ENCODE measurements at places on chromosomes 3 and 15.

- DNase-seq = no peak
Measured at GRCh38 chr3:36823806-36824205, 59.5 kb upstream of the DCLK3 start.

- DNase-seq = no peak
Measured at GRCh38 chr15:77517579-77517978, 96.9 kb downstream of the HMG20A start.

GRCh38 chr3:189635339-189635738 lies 4.2 kb downstream of the TP63 start:
- DNase-seq = no peak

DNA sequence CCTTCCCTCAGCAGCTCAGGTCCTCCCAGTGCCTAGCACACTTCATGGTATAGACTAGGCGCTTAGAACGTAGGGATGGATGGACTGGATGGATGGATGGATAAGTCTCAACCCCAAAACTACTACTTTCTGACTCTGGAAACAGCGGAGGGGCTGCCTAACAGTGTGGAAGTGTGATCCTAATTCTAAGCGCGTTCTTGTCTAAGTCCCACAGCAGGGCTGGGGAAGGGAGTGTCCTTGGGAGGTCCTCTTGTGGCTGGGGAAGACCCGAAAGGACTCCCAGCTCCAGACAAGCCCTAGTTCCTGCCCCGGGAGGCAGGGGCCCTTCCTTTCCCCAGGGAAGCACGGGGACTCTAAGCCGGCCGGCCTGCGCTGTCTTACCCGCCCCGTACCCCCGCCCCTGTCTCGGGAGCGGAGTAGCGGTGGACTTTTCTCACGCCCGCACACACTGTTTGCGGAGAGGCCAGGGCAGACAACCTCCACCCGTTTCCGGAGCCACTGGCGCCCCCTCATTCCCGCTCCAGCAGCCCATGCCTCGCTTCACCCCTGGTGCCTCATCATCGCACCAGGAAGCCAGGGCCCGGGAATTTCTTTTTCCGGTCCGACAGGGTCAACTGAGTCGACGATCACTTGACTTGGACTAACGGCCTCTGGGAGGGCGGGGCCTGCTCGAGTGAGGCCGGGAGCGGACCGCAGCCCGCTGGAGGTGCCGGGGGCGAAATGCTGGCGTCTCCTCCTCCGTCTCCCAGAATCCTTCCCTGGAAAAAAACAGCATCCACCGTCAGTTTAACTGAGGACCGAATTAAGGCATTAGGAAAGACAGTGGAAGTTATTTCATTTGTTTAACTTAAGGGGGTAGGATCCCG lies 133.3 kb downstream of the TBC1D2B start:
- DNase-seq = no peak

DNA sequence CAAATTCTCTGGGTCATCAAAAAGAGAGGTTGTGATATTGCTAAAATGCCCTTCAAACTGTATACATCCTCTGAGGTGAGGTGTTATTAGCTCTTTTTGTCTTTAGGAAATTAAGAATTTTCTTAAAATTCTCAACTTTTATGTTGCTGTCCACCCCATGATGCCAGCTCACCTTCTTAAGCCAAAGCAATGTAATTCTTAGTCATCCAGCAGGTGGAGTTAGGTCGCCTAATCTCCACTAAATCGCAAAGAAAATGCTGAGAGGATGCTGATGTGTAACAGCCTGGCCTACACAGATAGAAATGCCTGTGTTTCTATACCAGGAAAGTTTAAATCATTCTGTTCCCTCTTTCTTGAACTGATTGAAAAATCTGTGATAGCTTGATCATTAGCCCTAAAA lies 770.2 kb upstream of the ALCAM start:
- DNase-seq = no peak

- DNase-seq = no peak
Measured at GRCh38 chr3:11140030-11140712, 14.1 kb upstream of the HRH1 start.

GRCh38 chr3:170027233-170028102 lies 10.3 kb upstream of the GPR160 start:
- no peak for DNase-seq

DNA sequence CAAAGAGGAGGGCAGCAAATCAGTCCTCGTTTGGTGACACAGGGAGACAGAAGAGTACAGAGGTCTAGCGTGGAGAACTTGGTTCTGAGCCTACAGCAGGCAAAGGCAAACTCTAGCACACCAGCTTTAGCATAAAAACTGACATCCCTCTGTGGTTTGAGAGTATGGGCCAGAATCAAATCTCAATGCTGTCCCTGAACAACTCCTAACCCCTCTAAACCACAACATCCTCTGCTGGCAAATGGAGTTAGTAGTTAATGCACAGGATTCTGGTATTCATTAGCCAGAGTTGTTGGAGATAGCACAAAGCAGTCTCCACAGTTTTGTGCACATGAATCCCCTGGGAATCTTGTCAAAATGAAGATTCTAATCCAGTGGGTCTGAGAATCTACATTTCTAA lies 315.8 kb downstream of the NTRK3 start:
- no peak for DNase-seq

- DNase-seq = no peak
Measured at GRCh38 chr3:3806856-3807255, 7.6 kb downstream of the LRRN1 start.

DNA sequence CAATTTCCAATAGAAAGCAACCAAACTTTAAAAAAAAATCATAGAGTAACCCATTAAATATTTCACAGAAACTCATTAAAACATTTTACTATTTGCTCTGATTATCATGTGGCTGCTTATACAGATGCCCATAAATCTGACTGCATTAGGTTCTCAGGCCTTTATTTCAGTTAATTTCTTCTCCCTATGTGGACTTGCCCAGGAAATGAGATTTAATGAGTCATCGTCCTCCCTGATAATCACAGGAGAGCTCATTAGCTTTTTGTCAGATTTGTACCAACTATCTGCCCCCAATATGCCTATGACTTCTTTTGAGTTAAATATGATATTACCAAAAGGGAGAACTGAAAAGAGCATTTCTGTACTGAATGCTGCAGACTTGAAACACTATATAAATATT lies 168.0 kb downstream of the FOXB1 start:
- DNase-seq = no peak

- no peak for DNase-seq
Measured at GRCh38 chr15:75733761-75734651, 21.4 kb upstream of the CSPG4 start.

GRCh38 chr3:46489875-46490274 lies 7.9 kb upstream of the RTP3 start:
- DNase-seq = no peak

- DNase-seq = no peak
Measured at GRCh38 chr15:68411343-68411675, 20.7 kb downstream of the ITGA11 start.

DNA sequence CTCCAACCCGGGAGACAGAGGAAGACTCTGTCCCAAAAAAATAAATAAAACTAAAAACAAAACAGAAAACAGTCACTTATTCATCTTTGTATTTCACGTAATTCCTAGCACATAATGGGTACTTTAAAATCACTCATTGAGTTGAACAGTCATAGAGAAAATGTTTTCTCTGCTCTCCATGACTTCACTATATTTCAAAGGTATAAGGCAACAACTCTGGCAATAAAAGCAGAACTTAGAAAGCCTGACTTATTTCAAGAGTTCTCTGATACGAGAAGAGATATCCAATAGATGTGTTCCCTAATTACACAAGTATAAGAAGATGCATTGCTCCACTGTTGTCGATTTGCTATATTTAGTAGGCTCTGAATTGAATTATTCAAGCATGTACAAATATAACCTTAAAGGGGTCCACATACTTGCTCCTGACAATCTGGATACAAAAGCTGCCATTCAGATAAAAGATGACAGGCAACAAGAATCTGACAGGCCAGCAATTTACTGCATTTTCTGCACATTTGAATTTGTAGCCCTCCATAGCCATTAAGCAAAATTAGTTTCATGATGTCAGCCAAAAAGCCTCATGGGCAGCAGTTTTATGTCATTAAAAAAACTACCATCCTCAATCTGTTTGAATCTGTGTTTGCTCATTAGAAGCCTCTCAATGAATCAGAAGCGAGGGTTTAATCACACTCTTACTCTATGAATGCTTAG lies 47.9 kb downstream of the PEAK1 start:
- DNase-seq = no peak

- DNase-seq = no peak
Measured at GRCh38 chr15:93983526-93983925, 247.8 kb upstream of the MCTP2 start.

DNA sequence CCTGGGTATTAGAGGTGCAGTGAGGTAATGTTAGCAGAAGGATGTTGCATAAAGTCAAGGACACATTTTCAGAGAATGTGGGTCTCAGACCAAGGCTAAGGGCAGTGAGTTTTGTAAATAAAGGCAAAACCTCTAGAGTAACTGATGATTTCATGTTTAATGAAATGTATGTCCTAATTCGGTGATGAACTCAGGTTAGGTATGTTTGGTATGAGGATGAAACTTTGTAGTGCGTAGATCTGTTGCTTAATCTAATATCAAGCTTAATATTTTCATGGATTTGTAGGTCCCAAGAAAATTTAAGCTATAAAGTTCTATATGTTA lies 3.6 kb downstream of the USP50 start:
- DNase-seq = no peak

DNA sequence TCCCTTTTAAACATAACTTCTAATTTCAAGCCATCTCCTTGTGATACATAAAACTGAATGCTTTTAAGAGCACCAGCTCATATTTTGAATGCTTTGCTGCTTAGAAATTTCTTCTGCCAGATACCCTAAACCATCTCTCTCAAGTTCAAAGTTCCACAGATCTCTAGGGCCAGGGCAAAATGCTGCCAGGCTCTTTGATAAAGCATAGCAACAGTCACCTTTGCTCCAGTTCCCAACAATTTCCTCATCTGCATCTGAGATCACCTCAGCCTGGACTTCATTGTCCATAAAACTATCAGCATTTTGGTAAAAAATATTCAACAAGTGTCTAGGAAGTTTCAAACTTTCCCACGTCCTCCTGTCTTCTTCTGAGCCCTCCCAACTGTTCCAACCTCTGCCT lies 17.5 kb downstream of the OSTN start:
- no peak for DNase-seq

GRCh38 chr3:45608885-45609284 lies 14.3 kb downstream of the LIMD1 start:
- no peak for DNase-seq

GRCh38 chr3:72515941-72516340 lies 332.3 kb downstream of the SHQ1 start:
- DNase-seq = no peak

DNA sequence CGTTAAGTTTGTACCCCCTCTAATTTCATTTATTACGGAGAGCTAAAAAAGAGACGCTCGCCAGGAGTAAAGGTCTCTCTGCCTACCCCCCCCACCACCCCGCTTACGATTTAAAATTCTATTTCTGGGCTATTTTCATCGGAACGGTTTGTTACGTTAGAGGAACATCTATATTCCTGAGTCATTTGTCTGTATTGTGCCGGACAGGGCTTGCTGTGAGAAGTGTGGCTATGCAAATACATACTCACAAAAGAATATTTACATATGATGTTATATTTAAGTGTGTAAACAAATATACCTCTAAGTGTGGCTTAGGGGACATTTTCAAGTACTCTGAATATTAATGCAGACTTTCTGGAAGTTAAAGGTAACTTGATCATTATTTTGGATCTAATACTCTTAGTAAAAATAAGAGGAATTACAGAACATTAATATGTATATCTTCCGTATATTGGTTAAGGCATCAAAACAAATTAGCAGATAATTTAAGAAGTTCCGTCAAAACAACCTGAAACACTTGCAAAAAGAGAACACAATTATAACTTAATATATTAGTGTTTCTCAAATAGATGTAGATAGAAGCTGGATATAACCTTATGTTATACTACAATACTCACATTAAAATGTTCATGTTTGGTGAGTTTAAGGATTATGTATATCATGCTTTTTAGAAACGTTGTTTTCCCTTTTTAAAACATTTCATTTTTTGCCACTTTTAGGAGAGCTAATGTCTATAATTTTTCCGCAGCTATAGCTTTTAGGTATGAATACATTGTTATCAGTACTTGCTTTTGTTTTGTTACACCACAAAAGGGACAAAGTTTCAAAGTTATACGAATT lies 1.6 kb upstream of the SHOX2 start:
- DNase-seq = no peak

- no peak for DNase-seq
Measured at GRCh38 chr3:85554153-85554552, 595.4 kb downstream of the CADM2 start.

DNA sequence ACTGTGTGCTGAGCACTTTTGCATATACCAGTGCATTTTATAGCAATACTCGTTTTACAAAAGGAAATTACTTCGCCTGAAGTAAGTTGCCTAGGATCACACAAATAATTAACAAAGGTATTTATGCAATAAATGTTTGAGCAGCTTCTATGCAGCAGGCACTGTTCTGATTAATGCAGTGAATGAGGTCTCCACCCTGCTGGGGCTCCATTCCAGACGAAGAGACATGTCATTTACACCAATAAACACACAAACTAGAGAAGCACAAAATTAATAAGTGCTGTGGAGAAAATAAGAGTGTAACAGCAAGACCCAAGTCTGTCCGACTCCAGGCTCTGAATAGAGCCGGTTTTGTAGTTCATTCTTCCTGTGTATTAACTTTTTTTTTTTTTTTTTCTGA lies 17.5 kb downstream of the NOX5 start:
- no peak for DNase-seq

- no peak for DNase-seq
Measured at GRCh38 chr3:197460002-197460401, 95.8 kb downstream of the BDH1 start.

- no peak for DNase-seq
Measured at GRCh38 chr3:9196020-9196419, 53.4 kb downstream of the SRGAP3 start.

DNA sequence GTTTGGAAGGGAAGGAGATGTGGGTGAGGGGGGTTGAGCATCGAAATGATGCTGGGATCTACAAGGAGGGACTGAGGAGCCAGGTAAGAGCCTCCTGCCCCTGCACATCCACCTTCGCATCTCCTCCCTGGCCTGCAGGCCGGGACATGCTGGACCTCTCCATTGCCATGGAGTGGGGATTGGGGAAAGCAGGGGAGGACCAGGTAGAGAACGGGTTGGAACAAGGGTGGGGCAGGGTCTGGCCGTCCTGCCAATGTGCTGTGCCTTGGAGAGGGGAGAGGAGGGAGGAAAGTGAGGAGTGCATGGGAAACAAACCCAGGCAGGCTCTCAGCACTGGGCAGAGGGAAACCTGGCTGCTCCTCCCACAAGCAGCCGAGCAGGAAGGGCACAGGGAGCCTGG lies 10.6 kb downstream of the PLA2G4B start:
- no peak for DNase-seq

- no peak for DNase-seq
Measured at GRCh38 chr15:90959028-90959595, 4.4 kb downstream of the RCCD1 start.

GRCh38 chr3:174531262-174531982 lies 327.7 kb upstream of the NAALADL2 start:
- no peak for DNase-seq

DNA sequence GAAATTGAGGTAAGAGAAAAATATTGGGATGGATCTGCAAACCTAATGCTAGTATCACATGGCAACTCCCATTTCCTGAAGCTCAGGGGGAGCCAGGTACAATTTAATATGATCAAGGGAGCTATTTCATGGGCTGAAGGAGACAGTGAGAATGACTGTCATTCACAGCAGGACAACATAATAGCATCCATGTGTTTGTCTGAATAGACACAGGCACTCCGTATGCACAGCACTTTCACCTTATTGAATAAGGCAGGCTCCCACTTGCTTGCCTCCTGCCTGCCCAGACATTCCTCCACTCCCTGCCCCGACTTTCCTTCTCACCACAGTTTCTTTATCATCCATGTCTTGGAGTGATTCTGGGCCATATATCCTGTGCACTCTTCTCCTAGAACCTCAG lies 156.6 kb upstream of the SLC24A5 start:
- no peak for DNase-seq

- no peak for DNase-seq
Measured at GRCh38 chr15:46946953-46947352, 770.4 kb upstream of the SEMA6D start.

All from stimulated activated CD8-positive, alpha-beta memory T cell treated with anti-CD3 and anti-CD28 coated beads, Interleukin-7, amount 100 ng/mL, for 1 hour (primary cell).